ENCODE measurements at places on chromosomes 3 and 15.

GRCh38 chr15:67059127-67059553 lies 6.3 kb upstream of the SMAD3 start:
- no peak for DNase-seq

- DNase-seq = peak; percentile 44
Measured at GRCh38 chr3:149765762-149766334, 13.6 kb upstream of the COMMD2 start.

- no peak for DNase-seq
Measured at GRCh38 chr3:23157331-23157730, 45.8 kb upstream of the UBE2E2 start.

- no peak for DNase-seq
Measured at GRCh38 chr3:130948929-130949328, 55.0 kb downstream of the ATP2C1 start.

DNA sequence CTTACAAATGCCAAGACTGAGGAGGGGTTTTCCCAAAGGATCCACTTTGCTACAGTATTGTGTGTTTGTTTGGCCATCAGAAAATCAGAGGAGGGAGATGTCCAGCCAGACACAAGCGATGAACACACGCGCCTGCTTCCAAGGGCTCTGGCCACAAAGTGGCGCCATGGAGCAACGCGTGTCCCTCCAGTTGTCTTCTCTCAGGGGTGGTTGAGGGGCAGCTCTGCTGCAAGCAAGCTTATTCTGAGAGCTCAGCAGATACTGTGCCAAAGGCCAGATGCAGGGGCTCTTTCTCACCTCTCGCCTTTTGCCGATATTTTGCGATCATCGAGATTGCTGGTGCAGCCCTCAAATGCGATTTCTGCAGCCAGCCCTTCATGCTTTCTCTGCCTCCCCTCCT lies 88.9 kb upstream of the OSBPL11 start:
- DNase-seq = peak; percentile 20

- DNase-seq = no peak
Measured at GRCh38 chr15:47577000-47577399, 140.3 kb upstream of the SEMA6D start.

- DNase-seq = no peak
Measured at GRCh38 chr3:156495816-156496215, 59.1 kb downstream of the SSR3 start.

GRCh38 chr3:111781561-111782446 lies 77.3 kb upstream of the PHLDB2 start:
- DNase-seq = no peak

DNA sequence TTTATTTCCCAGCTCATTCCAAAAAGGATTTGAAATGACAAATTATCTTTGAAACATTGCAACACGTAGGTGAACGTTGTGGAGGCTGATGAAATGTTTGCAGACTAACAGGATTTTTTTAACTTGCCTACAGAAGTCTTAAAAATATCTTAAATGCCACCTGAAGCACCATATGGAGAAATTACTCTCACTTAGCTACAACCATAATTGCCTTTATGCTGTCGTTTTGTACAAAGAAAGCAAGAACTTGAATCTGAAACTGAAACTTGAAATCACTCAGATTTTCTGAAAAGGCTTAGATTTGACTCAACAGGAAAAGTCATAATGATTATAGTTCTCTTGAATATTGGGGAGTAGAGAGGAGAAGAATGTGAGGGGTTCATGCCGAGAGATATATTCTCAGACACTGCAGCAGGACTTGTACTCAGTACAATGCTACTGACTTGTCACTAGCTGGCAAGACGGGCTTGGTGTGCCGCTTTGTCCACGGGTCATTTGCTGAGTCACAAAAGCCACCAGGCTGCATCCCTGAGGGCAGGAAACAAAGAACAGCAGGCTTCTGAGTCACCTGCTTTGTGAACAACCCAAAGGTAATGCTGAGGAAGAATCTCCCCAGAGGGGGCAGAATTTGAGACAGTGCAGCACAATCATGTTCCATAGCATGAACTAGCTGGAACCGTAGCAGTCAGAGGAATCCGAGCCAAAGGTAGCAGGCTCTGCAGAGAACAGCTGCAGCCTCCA lies 7.1 kb upstream of the FMN1 start:
- peak; percentile 67 for DNase-seq

DNA sequence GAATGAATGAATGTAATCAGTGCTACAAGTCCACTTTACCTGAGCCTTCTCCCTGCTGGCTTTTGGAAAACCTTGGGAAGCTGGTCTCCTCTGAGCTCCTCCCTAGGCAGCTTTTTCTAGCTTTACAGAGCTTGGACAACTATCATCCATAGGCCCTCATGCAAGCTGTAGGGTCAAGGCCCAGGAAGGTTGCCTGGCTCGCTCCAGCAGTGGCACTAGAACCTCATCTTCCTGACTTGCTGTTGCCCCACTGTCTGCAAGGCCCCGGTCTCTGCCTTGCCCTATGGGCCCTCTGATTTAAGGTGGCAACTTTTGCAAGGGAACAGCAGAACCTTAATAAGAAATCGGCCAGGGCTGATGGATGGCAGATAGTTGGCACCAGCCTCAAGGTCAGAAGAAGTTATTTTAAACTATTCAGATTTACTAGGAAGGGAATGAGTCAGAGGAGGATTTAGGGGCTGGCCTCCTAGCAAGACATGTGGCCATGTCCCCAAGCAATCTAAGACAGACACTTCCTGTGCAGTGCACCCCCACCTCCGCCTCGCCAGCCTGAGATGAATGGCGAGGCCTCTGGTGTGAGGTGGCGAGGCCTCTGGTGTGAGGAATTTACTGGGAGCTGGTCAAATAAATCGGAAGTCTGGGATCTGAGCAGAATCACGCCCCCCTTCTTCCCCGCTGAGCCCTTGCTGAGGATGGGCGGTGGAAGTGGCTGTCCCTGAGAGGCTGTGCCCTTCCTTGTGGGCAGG lies 180.8 kb downstream of the MEGF11 start:
- DNase-seq = peak; percentile 42

DNA sequence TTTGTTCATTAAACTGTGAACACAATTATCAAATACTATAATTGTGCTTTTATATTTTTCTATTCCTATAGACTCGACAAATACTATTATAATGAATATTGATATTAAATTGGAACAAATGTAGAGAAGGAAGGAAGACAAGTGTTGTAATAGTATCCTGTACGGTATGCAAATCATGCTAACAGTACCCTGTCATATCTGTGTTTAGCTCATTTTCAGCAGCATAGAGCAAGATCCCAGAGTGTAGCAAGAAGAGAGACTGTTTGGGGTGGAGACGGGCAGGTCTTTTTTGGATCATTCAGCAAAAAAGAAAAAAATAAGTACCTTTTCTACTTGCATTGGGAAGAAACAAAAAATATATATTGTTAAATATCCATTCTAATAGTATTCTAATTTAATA lies 224.1 kb downstream of the TPRG1 start:
- DNase-seq = no peak

DNA sequence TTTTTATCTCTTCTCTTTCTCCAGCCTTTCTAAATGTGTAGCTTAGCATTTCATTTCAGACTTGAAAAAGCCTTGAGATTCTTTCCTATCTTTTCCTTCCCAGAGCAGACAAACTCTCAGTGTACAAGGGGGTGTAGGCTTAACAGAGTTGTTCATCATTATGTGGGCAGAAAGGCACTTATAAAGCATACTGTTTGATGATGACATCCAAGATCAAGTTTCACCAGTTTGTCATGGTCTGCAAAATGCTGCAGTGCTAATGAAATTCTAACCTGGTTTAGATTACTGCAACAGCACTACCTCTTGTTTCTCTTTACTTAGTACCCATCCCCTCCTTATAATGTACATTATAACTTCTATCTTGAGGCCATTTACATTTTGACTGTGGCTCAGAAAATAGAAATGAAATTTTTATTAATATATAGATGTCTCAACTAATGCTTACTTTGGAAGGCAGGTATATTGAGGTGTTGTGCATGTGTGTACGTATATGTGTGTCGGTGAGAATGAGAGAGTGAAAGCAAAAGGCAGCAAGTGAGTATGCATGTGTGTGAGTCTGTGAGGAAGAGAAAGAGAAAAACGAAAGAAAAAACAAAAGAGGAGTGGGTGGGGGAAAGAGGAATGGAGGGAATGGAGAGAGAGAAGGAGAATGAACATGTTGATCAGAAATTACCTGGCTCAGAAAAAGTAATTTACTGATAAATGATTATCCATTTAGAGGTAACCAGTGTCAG lies 1043.6 kb downstream of the TUSC7 start:
- peak; percentile 31 for DNase-seq

Measured in EL (cell line).